Naive thymus-derived CD8-positive, alpha-beta T cell (primary cell): ENCODE measurements at places on chromosomes 6 and 20. TPM values are rescaled to one million over a fixed set of nuclear protein-coding genes. Genes with fewer than 3 reads are reported as not detected.

Gene NKX2-4
- not detected for total RNA-seq

GRCh38 chr20:60010689-60011458, 52.7 kb downstream of the CDH26 start:
- peaks cover 22% of the 10 kb centered on the region for H3K4me1 ChIP-seq
- no peak for DNase-seq
- H3K27ac ChIP-seq, result no peak overlapping the region
- H3K27me3 ChIP-seq, result peaks cover 3% of the 10 kb centered on the region
- peak overlapping the region; percentile 19 for H3K4me3 ChIP-seq
- peaks cover 17% of the 10 kb centered on the region for H3K36me3 ChIP-seq

- H3K4me3 ChIP-seq, result no peak overlapping the region
- H3K36me3 ChIP-seq, result no peaks in the 10 kb centered on the region
- peaks cover 42% of the 10 kb centered on the region for H3K27me3 ChIP-seq
These were observed 37.8 kb downstream of the MUC22 start for GRCh38 chr6:31048099-31048498.

DNA sequence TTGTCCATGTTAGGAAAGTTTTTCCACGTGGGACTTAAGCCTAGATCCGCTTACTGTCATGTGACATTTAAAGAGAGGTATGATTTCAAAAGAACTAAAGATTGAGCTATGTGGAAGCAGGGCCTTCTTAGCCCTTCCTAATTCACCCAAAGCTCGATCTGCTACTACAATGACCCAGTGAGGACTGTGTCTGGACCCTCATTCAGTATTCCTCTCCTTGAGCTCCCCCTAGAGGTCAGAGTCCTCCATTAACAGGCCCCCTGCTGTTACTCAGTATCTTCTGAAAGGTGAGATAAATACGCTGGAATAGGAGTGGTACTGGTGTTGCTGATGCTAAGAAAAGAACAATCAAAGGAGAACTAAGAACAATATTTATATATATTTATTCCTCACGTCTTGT, 414.0 kb downstream of the GJA1 start:
- H3K4me3 ChIP-seq, result no peak overlapping the region
- peaks cover 3% of the 10 kb centered on the region for H3K4me1 ChIP-seq
- DNase-seq, result peak; percentile 31
- H3K27me3 ChIP-seq, result peaks cover 2% of the 10 kb centered on the region
- no peaks in the 10 kb centered on the region for H3K36me3 ChIP-seq

Gene RHAG
- not detected for total RNA-seq

DNA sequence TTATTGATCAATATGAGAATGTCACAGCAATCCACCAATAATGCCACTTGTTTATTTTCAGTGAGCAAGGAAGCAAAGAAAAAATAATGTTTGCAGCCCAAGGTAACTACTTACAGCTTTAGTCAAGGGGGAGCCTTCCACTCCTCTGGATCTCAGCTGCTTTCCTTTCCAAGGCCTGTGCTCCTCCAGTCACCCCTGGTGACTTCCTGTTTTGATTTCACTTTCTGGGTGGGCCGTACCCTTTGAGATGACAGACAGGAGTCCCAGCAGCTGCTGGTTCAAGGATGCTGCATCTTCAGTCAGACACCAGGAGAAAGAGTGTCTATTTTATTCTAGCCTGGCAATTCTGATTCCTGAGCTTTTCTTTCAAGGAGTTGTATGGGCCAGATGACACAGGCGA, 5.6 kb upstream of the VNN2 start:
- peaks cover 13% of the 10 kb centered on the region for H3K4me1 ChIP-seq
- H3K36me3 ChIP-seq, result peaks cover 12% of the 10 kb centered on the region
- H3K27ac ChIP-seq, result peak overlapping the region; percentile 92
- H3K4me3 ChIP-seq, result peak overlapping the region; percentile 81
- peak; percentile 56 for DNase-seq

DNA sequence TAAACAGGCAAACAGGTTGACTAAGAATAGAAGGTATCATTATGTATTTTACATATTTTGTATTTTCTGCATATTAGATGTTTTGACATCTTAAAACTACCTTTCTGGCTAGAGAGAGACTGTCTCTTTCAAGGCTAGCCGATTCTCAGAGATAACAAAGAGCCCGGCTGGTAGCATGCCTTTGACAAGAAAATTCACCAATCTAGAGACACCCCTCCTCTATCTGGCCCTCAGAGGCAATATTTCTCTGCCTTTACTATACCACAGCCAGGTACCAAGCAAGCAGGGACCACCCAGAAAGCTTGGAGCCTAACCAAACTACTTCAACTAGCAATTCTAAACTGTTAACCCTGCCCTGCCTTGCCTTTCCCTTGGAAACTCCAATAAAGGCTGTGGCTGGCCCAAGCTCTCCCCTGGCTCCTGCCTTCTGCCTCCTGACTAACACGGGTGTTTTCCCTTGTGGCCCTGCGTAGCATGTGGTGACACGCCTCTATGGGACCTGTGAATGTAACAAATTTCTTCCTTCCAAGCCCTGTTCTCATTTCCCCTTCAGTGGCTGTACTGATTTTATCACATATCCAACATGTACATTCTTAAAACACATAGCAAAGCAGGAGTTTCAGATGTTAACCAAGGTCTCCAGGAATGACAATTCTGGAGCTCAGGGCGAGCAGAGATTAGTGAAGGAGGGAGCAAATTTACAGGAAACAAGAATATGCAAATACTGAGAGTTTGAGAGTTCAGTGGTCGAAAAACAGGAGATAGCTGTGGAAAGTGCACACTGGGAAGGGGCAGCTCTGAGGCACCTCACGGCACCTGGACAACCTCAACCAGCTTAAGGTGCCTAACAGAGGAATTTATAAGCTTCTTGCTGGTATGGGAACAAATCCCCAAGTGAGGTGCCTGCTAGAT, 120.8 kb downstream of the BACH2 start:
- H3K4me3 ChIP-seq, result peak overlapping the region; percentile 67
- peaks cover 28% of the 10 kb centered on the region for H3K4me1 ChIP-seq
- H3K36me3 ChIP-seq, result no peaks in the 10 kb centered on the region
- no peak for DNase-seq
- no peaks in the 10 kb centered on the region for H3K27me3 ChIP-seq

DNA sequence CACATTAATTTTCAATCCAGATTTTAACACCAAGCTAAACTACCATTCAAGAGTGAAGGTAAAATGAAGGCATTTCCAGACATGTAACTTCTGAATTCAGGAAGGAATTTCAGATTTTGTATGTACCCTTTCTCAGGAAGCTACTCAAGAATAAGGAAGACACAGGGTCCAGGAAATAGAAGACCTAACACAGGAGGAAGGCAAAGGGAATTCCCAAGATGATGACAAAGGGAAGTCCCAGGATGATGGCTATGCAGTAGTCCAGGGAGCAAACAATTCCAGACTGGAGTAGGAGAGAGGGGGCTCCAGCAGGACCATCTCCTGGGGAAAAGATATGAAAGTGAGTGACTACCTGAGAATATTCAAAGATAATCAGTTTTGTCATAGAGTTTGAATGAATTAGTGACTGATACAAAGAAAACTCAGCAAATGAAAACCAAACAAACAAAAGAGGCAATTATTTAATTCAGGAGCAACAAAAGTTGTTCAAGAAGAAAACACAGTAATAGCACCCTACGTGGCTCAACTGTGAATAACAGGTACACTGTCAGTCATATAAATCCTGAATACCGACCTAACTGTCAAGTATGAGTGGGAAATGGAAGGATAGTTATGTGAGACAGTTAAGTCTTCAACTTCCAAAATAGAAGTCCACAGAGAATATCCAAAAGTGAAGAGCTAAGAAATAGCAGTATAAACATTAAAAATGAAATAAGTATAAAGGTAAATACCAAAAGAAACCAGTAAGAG, 4.0 kb downstream of the RNF24 start:
- H3K27me3 ChIP-seq, result no peaks in the 10 kb centered on the region
- peaks cover 20% of the 10 kb centered on the region for H3K4me1 ChIP-seq
- peak overlapping the region; percentile 49 for H3K27ac ChIP-seq
- no peak overlapping the region for H3K4me3 ChIP-seq
- no peak for DNase-seq

DNA sequence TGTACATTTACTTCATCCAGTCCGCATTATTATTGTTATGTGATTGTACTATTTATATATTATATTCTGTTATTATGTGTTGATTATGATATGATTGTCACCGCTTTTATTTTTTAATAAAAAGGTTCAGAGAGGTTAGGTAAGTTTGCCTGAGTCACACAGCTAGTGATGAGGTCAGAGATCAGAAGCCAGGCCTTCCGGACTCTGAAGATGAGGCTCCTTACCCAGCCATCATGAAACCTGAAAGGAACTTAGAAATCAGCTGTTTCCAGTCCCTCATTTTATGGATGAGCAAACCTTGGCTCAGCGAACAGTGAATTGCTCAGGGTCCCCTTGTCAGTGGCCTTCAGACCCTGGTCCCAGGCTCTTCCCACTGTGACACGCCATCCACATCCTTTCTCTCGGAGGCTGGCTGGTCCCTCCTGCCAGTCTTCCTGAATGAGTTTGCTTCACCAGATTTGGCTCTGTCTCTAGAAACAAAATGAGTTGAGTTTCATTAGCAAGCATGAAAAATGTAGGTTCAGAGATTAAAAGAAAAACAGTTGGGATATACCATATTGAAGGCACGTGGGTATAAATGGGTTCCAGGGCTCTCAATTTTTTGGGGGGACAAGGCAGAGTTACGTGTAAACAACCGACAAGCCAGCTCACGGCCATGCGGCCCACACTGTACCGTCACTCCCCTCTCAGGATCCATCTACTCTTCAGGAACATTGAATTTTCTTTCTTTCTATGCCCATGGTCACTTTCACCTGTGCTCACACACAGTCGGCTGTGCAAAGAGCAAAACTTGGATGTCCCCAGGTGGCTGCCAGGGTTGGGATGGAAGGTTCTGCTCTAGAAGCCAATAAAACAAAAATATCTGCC, 132.9 kb downstream of the ZDHHC14 start:
- no peak overlapping the region for H3K27ac ChIP-seq
- no peak for DNase-seq
- no peaks in the 10 kb centered on the region for H3K36me3 ChIP-seq

Gene FOXQ1
- not detected for total RNA-seq

DNA sequence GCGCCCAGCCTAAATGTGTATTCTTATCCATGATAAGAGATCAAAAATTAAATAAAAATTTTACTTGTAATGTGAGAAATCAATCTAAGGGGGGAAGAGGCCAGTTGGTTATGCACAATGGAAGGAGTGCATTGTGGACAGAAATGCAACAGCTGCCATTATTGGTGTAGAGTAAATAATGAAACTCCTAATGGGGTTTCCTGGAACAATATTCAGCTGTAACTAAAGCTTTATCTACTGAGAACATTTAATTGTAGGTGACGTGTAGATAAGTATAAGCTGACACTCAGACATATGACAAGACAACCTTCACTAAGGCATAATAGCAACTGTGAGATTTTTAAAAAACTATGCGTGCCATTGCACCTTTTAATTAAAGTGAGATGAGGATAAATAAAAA, 71.4 kb downstream of the CEP57L1 start:
- no peak overlapping the region for H3K4me3 ChIP-seq
- no peak for DNase-seq
- H3K27me3 ChIP-seq, result no peaks in the 10 kb centered on the region
- no peaks in the 10 kb centered on the region for H3K4me1 ChIP-seq

DNA sequence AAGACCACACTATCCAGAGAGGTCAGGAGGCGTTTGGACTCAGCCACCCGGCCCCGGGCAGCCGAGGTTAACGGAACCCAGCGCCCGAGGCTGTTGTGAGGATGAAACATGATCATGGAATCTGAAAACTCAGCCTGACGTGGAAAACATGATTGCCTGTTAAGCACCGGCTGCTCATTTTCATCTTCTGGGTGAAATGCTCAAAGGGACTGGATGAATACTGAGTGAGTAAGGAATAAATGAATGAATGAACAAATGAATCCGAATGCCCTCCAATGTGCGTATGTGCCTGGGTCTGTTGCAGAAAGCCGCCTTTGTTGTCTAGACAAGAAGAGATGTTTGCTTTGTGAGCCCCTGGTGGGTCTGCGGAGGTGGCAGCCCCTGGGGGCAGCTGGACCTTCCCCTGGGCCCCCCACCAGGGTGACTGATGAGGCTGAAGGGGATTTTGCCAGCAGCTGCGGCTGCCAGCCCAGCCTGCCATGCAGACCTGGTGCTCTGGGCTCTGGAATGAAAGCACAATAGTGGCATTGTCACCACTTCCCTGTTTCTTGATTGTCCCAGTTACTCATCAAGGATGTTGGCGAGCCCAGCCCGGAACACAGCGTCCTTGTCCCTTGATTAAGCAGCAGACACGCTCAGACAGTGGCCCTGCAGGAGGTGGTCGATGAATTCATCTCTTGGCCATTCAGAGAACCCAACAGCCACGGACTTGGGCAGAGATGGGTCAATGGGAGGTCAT, 211.1 kb downstream of the ANKRD60 start:
- peaks cover 12% of the 10 kb centered on the region for H3K4me1 ChIP-seq
- no peak overlapping the region for H3K27ac ChIP-seq
- DNase-seq, result no peak
- H3K27me3 ChIP-seq, result peaks cover 15% of the 10 kb centered on the region
